ENCODE measurements at places on chromosomes 4 and X.
A peak's percentile ranks its signal among the peaks of the same experiment; 100 is the strongest.

DNA sequence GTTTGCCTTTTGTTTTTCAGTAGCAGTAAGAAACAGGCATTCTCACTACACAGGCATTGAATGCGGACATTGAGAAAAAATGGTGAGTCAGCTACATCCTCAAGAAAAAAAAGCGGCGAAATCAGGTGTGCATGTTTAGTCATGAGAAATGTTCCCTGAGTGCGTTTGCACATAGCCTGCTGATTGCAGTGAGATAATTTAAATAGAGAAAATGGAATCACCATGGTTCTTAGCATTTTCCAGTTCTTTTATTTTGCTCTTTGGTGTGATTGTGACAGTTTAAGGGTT lies 54.1 kb upstream of the CLDN34 start:
- no peak for DNase-seq

DNA sequence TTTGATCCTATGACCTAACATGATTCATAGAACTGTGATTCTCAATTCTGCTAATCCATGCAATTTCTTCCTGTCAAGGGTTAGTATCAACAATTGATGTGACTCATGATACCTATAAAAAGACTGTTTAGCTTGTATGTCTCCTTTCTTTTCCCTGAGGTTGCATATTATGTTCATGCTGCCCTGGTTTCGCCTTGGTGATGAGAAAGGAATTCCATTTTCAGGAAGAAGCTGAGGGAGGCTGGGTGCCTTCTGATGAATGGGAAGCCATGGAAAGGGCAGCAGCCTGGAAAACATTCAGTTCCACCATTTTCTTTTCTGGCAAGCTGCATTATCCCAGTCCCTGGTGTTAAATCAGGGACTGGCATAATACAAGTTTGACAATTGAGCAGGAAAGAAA lies 976.5 kb downstream of the RPA4 start:
- DNase-seq: peak; percentile 6

DNA sequence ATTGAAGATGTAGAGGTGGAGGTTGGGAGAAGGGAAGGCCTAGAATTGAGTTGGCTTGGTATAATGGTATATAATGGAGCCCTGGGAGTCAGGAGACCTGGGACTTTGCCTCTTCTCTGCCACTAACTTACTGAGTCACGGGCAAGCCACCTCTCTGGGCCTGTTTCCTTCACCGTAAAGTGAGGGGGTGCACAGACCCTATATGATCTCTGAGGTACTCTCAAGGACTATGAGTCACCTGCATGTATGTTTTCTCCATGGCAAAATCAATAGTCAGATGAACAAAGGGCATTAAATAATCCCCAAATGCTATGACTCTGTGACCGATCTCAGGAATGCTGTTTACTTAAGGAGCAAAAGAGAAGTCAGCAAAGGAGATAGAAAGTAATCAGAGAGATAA lies 5.1 kb downstream of the P2RY4 start:
- DNase-seq: no peak

DNA sequence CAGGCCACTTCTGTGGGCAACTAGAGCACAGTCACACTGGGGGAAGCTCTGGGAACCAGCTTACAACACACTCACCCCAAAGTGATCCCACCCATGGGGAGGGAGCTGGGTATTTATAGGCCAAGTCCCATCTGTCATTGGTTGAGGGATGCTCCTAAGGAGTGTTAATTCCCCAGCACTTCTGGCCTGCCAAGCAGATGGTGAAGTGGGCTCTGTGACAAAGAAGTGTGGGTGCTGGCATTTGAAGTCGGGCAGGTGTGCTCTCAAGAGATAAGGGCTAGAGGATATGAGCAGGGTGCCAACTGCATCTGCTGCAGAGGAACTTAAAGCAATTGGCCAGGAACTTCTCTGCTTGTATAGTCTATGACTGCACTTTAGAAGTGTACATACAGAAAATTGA lies 30.9 kb downstream of the PTCHD1 start:
- no peak for DNase-seq

GRCh38 chr4:141898346-141898745 lies 262.0 kb downstream of the IL15 start:
- DNase-seq: no peak

DNA sequence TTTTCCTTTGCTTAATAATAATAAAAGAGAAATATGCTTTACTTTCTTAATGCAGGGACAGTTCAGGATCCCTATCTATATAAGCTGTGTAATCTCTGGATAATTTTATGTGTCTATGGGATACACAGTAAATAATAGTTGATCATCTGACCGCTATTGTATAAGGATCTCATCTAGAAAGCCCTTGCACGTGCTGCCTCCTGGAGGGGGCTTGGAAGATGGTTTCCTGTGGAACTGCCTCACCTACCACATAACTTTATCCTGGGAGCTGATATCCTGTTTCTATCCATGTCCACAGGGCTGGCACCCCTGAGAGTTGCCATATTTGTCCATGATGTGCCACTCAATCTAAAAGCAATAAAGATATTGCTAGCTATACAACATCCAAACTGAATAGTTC lies 139.3 kb upstream of the FRMPD4 start:
- no peak for DNase-seq

GRCh38 chr4:83993774-83994173 lies 457.9 kb downstream of the GPAT3 start:
- DNase-seq: no peak

- DNase-seq: no peak
Measured at GRCh38 chr4:156939139-156939538, 32.5 kb downstream of the PDGFC start.

- DNase-seq: no peak
Measured at GRCh38 chr4:187961961-187962360, 33.6 kb upstream of the ZFP42 start.

GRCh38 chr4:37666625-37667071 lies 19.5 kb downstream of the RELL1 start:
- no peak for DNase-seq

GRCh38 chrX:134636851-134637250 lies 21.4 kb downstream of the PLAC1 start:
- DNase-seq: no peak

GRCh38 chr4:7963691-7964090 lies 24.0 kb upstream of the AFAP1 start:
- DNase-seq: no peak

- no peak for DNase-seq
Measured at GRCh38 chr4:185742766-185743165, 69.2 kb downstream of the SORBS2 start.

- no peak for DNase-seq
Measured at GRCh38 chr4:145886871-145887240, 51.8 kb downstream of the ZNF827 start.

DNA sequence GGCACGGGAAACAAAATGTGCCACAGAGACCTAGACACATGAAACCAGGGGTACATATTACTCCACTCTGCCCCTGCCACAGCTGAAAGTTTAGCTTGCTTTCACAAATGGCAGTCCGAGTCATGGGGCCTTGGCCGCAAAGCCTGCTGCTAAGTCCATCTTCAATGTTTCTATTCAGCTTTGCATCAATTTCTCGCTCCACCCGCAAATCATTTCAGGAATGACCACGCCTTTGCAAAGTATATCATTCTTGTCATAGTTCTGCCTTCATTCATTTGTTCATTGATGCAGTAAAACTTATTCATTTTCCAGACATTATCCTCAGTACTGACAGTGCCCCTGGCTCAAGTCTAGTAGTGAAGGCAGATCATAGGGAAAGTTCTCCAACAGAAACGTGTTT lies 9.5 kb downstream of the PLAC8 start:
- no peak for DNase-seq

GRCh38 chrX:100328351-100328750 lies 81.7 kb downstream of the PCDH19 start:
- DNase-seq: no peak

DNA sequence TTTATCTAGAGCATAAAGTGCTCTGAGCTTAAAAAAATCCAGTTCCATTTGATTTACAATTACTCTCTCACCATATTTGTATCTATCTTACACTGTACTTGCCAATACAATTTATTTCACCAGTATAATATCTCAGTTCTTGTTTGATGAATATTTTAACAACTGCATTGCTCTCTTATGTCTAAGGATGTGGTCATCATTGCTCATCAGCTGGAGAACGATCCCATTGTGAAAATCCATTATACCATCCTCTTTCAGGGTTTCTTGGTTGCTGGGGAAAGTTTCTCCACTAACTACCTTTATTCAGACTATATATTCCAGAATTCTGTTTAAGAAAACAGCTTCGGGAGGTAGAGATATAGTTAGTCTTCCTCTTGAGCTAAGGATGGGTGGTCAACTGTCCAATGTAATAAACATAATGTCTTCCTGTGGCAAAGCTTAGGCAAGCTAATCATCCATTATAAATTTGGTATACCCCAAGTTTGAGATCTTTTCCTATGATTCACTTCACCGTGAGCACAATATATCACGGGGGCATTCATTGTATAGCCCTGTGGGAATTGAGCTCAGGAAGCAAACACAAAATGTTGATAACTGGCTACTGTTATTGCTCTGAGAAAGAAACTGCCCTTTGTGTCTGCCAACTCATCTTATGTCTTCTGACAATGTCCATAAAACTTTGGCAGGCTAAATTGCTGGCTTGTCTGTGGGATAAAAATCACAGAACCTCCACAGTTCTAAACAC lies 2361.9 kb downstream of the ARAP2 start:
- DNase-seq: no peak

DNA sequence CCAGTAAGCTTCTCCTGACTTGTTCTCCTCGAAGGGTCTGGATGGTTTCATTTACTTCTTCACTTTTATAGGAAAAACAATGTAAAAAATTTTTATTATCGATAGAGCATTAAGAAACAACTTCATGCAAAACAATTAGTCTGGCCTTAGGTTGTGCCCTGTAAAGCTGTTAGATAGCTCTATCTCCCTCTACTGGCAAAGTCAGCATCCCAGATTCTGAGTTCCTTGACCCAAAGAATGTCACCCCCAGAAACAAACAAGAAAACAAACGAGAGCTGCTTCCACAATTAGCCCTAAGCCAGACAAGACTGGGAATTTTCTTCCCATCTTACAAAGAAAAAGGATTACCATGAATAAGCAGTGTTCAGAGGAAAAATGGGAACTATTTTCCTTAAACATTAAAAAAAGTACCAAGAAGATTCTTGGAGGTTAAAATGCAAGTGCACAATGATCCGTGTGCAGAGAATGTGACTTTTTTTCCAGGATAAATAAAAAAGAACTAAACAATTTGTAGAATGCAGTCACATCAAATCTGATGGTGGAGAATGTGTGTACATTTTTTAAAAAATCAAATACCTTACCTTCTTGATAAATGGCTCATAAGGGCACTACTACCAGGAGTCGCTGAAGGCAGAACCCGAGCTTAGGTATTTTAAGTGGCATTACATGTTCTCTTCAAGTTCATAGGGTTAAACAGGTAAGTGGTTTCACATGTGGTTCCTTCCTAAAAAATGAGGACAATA lies 293.2 kb downstream of the FBXO8 start:
- no peak for DNase-seq

GRCh38 chrX:70453024-70453618 lies 8.5 kb downstream of the DLG3 start:
- no peak for DNase-seq

- no peak for DNase-seq
Measured at GRCh38 chr4:187711586-187711985, 284.0 kb upstream of the ZFP42 start.

DNA sequence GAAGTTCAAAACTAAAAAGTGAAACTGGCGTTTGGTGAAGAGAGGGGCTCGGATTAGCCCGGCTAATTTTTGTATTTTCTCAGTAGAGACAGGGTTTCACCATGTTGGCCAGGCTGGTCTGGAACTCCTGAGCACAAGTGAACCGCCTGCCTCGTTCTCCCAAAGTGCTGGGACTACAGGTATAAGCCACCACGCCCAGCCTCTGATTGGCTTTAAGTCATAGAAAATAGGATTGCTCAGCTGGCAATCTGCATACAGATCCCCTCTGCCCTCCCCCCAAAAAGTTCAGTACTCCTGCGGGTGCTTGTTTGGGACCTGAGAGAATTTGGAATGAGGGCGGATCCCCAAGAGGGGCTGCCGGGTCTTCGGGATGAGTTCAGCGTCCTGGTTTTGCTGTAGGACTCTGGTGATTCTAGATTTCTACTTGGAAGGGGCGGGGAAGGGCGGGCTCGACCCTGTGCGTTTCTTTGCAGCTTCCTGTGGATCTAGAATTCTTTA lies 537 bp upstream of the PRKX start:
- DNase-seq: no peak

DNA sequence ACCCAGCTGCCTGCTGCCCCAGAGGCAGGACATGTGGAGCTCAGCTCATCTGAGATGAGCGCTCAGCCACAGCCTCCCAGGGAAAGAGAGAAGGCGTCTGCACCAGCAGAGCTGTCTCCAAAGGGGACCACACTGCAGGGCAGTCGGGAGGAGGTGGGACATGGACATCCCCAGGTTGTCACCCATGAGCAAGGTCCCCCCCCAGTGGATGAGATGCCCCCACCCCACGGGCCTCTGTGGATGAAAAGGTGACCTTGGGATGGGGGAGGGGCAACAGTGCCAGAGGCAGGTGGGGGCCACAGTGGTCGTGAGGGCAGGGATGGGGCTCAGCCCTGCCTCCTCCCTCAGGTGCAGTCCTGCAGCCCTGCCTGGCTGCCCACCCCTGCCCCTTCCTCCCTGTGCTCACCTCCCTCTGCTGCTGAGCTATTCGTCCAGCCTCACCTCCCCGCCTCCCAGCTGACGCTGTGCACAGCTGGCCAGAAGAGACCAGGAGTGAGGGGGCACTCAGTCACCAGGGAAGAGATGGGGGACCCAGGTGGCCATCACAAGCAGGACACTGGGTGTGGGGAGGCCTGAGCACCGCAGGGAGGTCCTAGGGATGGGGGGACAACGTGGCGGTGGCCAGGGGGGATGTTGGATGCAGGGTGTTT lies 9.3 kb downstream of the NKX1-1 start:
- no peak for DNase-seq

DNA sequence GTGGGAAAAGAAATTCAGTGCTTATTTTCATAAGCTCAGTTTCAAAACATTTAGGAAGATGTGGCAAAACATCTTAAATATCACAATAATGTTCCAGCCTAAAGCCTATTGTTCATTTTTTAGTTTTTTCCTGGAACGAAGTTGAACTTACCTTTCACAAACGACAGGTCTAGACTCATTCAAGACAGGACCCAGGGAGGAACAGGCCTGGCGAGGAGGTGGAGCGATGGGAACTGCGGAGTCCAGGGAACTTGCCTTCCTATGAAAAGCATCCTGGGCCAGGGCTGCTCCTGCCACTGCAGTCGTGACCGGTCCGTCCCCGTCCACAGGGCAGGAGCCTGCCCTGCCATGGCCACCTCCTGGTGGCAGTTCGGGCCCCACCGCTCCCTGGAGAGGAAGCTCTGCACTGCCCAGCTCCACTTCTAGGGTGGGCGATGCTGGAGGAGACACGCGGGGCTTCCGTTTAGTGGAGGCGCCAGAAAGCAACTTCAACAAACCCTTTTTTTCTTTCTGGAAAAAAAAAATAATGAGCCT lies 96.7 kb upstream of the CBR4 start:
- DNase-seq: no peak
